ENCODE measurements at places on chromosomes 5 and 9.

- H3K4me3 ChIP-seq: no peak overlapping the region
- peaks cover 4% of the 10 kb centered on the region for H3K27me3 ChIP-seq
- no peaks in the 10 kb centered on the region for H3K36me3 ChIP-seq
- no peak overlapping the region for H3K27ac ChIP-seq
- H3K4me1 ChIP-seq: no peaks in the 10 kb centered on the region
Observed at GRCh38 chr9:70586476-70586875, 172.0 kb upstream of the KLF9 start.

- H3K27me3 ChIP-seq: no peaks in the 10 kb centered on the region
- no peak overlapping the region for H3K4me3 ChIP-seq
- H3K36me3 ChIP-seq: 0 out of 2 replicates have a peak, but pooled peaks cover 3% of the 10 kb centered on the region
Observed at GRCh38 chr5:119118000-119118399, 47.1 kb downstream of the DMXL1 start.

- no peaks in the 10 kb centered on the region for H3K27me3 ChIP-seq
- no peak for DNase-seq
- H3K4me3 ChIP-seq: no peak overlapping the region
- H3K36me3 ChIP-seq: no peaks in the 10 kb centered on the region
Observed at GRCh38 chr5:18772475-18772874, 1138.2 kb downstream of the TAF11L14 start.

- no peaks in the 10 kb centered on the region for H3K27me3 ChIP-seq
- peaks cover 39% of the 10 kb centered on the region for H3K4me1 ChIP-seq
- no peaks in the 10 kb centered on the region for H3K36me3 ChIP-seq
- no peak overlapping the region for H3K4me3 ChIP-seq
Observed at GRCh38 chr9:109474944-109475343, 23.2 kb downstream of the PTPN3 start.

DNA sequence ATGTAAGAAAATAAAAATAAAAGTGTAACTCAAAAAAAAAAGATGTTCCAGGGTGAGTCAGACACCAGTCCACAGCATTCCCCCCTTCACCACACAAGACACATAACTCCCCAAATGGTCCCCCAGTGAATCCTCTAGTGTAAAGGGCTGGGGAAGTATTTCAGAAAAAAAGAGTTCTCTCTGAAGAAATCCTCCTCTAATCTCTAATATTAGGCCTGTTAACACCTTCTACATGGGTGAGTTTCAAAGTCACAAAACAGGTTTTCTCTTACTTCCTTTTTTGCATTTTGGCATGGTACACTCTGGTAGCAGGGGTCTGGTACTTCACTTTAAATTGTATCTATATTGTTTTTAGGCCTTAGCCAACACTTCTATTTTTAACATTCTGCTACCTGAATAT is 28.2 kb downstream of the RNF145 start:
- DNase-seq: no peak
- H3K4me1 ChIP-seq: peaks cover 26% of the 10 kb centered on the region
- H3K27me3 ChIP-seq: no peaks in the 10 kb centered on the region

DNA sequence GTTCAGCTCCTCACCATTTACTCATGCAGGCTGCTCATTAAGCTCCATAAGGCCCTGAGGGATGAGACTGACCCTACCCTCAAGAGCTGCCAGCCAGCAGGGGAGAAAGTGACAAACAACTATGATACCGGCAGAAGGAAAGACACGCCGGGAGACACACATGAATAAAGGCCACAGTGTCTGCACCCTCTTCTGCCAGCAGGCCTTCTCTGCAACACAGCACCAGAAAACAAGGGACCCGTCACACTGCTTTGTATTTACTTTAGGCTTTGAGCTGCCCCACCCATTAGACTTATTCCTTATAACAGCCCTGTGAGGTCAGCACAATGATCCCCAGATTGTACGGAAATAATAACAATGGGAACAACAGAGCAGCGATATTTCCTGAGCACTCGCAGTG is 7.2 kb downstream of the GABBR2 start:
- no peaks in the 10 kb centered on the region for H3K4me1 ChIP-seq
- no peak overlapping the region for H3K27ac ChIP-seq
- no peaks in the 10 kb centered on the region for H3K36me3 ChIP-seq
- peaks cover 27% of the 10 kb centered on the region for H3K27me3 ChIP-seq
- no peak overlapping the region for H3K4me3 ChIP-seq

DNA sequence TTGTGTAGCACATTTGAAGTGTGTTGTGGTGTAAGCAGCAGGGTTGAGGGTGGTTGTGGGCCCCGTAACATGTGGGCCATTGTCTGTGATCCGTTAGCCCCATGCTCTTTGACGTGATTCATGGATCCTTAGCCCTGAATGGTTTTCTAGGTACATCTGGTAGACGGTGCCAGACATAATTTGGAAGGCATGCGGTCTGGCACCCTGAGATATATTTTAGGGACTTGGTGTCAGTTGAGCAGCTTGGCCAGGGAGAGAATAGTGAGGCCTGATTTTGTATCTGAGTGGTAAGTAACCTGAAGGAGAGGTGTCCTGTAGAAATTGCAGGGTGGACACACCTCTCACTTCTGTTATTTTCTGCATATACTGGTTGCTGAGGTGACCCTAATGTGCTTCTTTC is 10.9 kb downstream of the SH3GL2 start:
- H3K4me3 ChIP-seq: no peak overlapping the region
- peaks cover 10% of the 10 kb centered on the region for H3K27me3 ChIP-seq
- H3K36me3 ChIP-seq: no peaks in the 10 kb centered on the region
- no peak overlapping the region for H3K27ac ChIP-seq
- H3K4me1 ChIP-seq: no peaks in the 10 kb centered on the region

GRCh38 chr5:125120012-125120411 is 373.6 kb upstream of the ZNF608 start:
- H3K4me1 ChIP-seq: no peaks in the 10 kb centered on the region
- no peaks in the 10 kb centered on the region for H3K27me3 ChIP-seq
- no peaks in the 10 kb centered on the region for H3K36me3 ChIP-seq
- DNase-seq: no peak

GRCh38 chr9:2125906-2126305 is 110.8 kb downstream of the SMARCA2 start:
- 0 out of 2 replicates have a peak, but pooled peaks cover 3% of the 10 kb centered on the region for H3K4me1 ChIP-seq
- H3K27ac ChIP-seq: no peak overlapping the region
- DNase-seq: no peak
- H3K4me3 ChIP-seq: no peak overlapping the region
- H3K27me3 ChIP-seq: no peaks in the 10 kb centered on the region
- no peaks in the 10 kb centered on the region for H3K36me3 ChIP-seq

- H3K27ac ChIP-seq: no peak overlapping the region
- no peak overlapping the region for H3K4me3 ChIP-seq
- H3K36me3 ChIP-seq: no peaks in the 10 kb centered on the region
- H3K27me3 ChIP-seq: no peaks in the 10 kb centered on the region
- no peak for DNase-seq
Observed at GRCh38 chr5:101012880-101013279, 109.8 kb upstream of the ST8SIA4 start.

DNA sequence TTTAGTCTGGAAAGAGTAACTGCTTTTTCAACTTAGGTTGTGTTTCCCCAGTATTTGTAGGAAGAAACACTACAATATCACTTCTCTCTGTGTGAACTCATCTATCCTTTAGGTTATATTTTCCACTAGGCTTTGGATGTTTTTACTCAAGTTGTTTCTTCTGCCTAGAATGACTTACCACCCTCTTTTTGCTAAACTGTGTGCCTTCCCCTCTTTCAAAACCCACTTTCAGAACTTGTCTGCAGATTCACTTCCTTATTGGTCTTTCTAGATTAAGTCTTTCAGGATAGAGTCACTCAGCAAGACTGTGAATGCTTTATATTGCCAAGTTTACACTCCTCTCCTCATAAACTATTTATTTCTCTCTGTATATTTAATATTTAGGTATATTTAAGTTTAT is 14.2 kb upstream of the CAST start:
- no peak for DNase-seq
- no peaks in the 10 kb centered on the region for H3K27me3 ChIP-seq
- H3K4me3 ChIP-seq: no peak overlapping the region
- no peaks in the 10 kb centered on the region for H3K36me3 ChIP-seq
- no peak overlapping the region for H3K27ac ChIP-seq
- H3K4me1 ChIP-seq: peaks cover 5% of the 10 kb centered on the region

- no peak within 1 kb of the TSS for H3K27ac ChIP-seq
- no peaks in the 10 kb centered on the region for H3K27me3 ChIP-seq
- H3K4me1 ChIP-seq: no peaks in the 10 kb centered on the region
- peak; percentile 19 for DNase-seq
- H3K36me3 ChIP-seq: no peaks in the 10 kb centered on the region
- H3K4me3 ChIP-seq: no peak within 1 kb of the TSS
Observed at GRCh38 chr5:141172381-141173204, at the start of gene PCDHB7. Gene PCDHB7 (plus strand): TSS chr5:141172644. CDS start chr5:141172836, 192 bp downstream.

- no peak overlapping the region for H3K27ac ChIP-seq
- no peak for DNase-seq
- H3K36me3 ChIP-seq: no peaks in the 10 kb centered on the region
- H3K4me1 ChIP-seq: no peaks in the 10 kb centered on the region
- H3K4me3 ChIP-seq: no peak overlapping the region
Observed at GRCh38 chr5:135444881-135445280, 2.3 kb downstream of the DCANP1 start.

GRCh38 chr9:19085295-19085694 is 17.4 kb downstream of the HAUS6 start:
- H3K27ac ChIP-seq: no peak overlapping the region
- H3K4me3 ChIP-seq: no peak overlapping the region
- DNase-seq: peak; percentile 22
- no peaks in the 10 kb centered on the region for H3K4me1 ChIP-seq
- H3K27me3 ChIP-seq: no peaks in the 10 kb centered on the region
- H3K36me3 ChIP-seq: peaks cover 41% of the 10 kb centered on the region

DNA sequence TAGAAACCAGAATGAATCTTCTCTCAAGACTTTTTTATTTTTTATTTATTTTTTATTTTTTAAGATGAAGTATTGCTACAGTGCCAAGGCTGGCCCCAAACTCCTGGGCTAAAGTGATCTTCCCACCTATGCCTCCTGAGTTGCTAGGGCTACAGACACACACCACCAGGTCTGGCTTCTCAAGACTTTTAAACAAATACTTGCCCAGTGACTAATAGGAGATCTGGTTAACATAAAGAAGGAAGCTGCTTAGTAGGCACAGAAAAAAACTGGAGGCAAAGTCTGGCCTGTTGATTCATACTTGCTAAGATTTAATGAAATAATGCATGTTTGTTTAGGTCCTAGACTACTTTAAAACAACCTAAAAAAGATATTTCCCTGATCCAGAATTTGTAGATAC is 43.8 kb downstream of the SLC38A9 start:
- H3K4me3 ChIP-seq: no peak overlapping the region
- H3K36me3 ChIP-seq: no peaks in the 10 kb centered on the region
- no peaks in the 10 kb centered on the region for H3K4me1 ChIP-seq
- no peaks in the 10 kb centered on the region for H3K27me3 ChIP-seq
- DNase-seq: peak; percentile 22

DNA sequence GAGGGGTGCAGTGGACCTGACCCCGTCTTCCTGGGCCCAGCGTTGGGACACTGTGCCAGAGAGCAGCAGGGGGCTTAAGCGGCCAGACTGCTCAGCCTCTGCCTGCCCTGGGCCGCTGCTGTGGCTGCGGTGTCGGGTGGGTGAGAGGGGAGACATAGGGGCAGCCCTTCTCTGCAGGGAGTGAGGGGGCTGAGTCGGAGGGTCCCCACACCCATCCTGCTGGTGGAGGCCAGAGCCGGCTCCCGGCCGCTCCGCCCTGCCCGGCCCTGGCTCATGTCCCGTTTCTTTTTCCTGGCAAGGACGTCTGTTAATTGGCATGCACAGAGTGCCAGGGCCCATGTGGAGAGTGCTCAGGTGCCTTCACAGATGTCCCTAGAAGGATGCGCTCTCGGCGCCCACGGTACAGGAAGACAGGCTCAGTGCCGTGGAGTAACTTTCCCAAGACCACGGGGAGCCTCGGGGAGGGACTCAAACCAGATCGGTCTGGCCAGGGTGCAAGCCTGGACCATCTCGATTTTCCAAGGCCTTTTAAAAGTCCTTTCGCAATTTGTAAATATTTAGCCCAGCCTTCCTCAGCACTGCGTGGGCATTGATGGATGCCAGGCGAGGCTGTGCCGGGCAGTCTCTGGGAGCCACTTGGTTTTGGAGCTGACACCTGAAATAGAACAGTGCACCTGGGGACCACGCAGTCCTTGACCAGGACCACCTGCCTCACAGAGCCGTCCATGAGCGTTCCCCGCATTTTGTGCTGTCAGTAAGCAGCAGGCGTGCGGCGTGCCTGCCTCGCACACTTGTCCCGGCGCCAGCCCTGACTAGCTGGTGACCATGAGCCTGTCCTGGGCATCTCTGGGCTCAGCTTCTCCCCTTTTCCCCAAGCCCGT is 60.9 kb downstream of the RXRA start:
- H3K36me3 ChIP-seq: no peaks in the 10 kb centered on the region
- H3K4me1 ChIP-seq: peaks cover 8% of the 10 kb centered on the region
- DNase-seq: no peak
- H3K27me3 ChIP-seq: no peaks in the 10 kb centered on the region
- H3K27ac ChIP-seq: no peak overlapping the region

DNA sequence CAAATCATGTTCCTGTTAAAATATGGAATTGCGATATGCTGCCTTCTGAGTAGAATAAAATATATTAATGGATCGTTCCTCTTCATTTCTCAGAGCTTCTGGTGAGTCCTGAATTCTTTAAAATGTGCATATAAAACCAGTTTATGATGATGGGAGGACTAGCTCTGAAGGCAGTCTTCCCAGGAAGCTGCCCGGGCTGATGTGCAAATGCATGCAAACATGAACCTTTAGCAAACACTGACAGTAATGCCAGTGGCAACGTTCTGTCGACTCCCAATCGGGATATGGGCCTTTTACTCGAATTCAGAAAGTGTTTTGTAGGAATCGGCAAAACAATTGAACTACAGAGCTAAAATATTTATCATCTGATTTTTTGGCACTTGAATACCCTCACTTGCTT is 93.6 kb downstream of the TLE4 start:
- H3K4me3 ChIP-seq: no peak overlapping the region
- DNase-seq: no peak
- H3K27me3 ChIP-seq: no peaks in the 10 kb centered on the region
- H3K27ac ChIP-seq: no peak overlapping the region
- H3K4me1 ChIP-seq: no peaks in the 10 kb centered on the region

GRCh38 chr5:149151717-149152116 is 10.4 kb downstream of the ABLIM3 start:
- H3K27ac ChIP-seq: no peak overlapping the region
- H3K4me3 ChIP-seq: no peak overlapping the region
- H3K4me1 ChIP-seq: 0 out of 2 replicates have a peak, but pooled peaks cover 2% of the 10 kb centered on the region

DNA sequence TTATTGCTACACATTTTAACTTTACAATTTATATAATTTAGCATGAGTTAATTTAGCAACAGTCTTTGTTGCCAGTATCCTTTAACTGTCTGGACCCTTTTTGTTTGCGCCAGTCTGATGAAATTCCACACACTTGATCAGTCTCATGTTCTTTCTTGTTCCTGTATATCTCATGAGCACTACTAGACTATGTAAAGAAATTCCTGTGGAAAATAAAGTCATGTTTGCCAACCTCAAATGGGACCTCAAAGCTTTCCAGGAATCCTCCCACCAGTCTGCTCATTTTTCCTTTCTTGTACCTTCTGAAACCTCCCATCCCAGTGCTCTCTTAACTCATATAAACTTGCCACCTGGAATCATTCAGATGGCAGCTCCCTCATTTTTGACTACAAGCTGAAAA is 8.0 kb downstream of the DMXL1 start:
- no peaks in the 10 kb centered on the region for H3K36me3 ChIP-seq
- H3K27ac ChIP-seq: no peak overlapping the region
- no peak for DNase-seq
- H3K4me1 ChIP-seq: peaks cover 10% of the 10 kb centered on the region
- no peaks in the 10 kb centered on the region for H3K27me3 ChIP-seq

GRCh38 chr9:117488659-117489058 is 73.8 kb upstream of the ASTN2 start:
- H3K36me3 ChIP-seq: no peaks in the 10 kb centered on the region
- H3K4me1 ChIP-seq: no peaks in the 10 kb centered on the region
- no peak overlapping the region for H3K27ac ChIP-seq
- no peak overlapping the region for H3K4me3 ChIP-seq

All from HCT116 (cell line).